ENCODE measurements at places on chromosomes 12 and 14.

- peak; percentile 21 for DNase-seq
These were observed 10.4 kb upstream of the DCD start for GRCh38 chr12:54658306-54659264.

- no peak for DNase-seq
These were observed 113.8 kb downstream of the PIK3C2G start for GRCh38 chr12:18375131-18375530.

DNA sequence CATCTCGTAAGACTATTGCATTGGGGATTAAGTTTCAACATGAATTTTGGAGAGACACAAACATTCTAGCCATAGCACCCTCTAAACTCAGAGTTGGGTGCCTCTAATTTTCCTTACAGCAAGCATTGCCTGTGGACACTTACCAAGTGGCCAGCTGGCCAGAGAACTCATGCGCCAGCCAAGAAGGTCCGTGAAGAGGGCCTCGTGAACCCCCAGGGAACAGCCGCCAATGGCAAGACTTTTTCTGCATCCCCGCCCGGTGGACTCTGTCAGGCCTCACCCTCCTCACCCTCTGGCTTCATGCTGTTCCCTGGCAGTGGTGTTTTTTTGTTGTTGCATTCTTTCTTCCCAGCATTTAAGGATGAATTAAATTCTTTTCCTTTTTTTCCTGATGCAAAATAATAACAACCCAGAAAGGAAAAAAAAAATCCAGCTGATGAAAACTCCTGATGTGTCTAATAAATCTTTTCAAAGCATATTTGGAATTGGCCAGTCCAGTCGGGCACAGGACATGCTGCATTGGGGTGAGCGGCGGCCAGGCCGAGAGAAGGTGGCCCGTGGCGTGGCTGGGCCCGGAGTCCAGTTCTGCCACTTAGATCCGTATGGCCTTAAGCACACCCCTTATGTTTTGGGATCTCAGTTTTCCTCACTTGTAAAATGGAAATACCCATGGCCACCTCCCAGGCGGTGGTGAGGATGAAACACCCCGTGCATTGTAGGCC, 191.9 kb upstream of the DIO3 start:
- DNase-seq, result no peak

GRCh38 chr14:101072945-101073597, 169.5 kb upstream of the RTL1 start:
- no peak for DNase-seq

- no peak for DNase-seq
These were observed 58.6 kb upstream of the PARP11 start for GRCh38 chr12:3931776-3932175.

GRCh38 chr12:105015543-105015942, 29.4 kb downstream of the NOPCHAP1 start:
- DNase-seq, result no peak

- no peak for DNase-seq
These were observed 106.1 kb downstream of the PAX9 start for GRCh38 chr14:36767603-36768281.

- DNase-seq, result no peak
These were observed 138.7 kb upstream of the MED13L start for GRCh38 chr12:116416166-116416565.

GRCh38 chr14:85501751-85502150, 28.2 kb upstream of the FLRT2 start:
- no peak for DNase-seq

DNA sequence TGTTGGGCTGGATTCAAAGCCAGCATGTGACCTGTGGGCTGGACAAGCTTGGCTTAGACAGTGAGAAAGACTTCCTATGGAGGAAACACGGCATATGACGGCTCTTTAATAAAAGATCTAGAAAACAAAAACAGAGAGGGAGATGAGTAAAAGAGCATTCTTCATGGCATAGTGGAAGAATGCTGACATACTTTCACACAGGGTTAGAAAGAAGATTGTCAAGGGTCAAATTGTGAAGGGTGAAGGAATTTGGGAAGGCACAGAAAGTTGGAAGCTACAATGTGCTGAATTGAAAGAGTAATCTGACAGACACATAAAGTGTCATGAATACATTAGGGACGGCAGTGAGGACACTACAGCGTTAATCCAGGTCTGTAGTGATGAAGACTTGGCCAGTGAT, 63.4 kb downstream of the GALNT4 start:
- DNase-seq, result no peak

GRCh38 chr12:15472036-15472435, 149.7 kb downstream of the PTPRO start:
- no peak for DNase-seq

GRCh38 chr14:74697011-74697410, 15.9 kb downstream of the AREL1 start:
- no peak for DNase-seq

DNA sequence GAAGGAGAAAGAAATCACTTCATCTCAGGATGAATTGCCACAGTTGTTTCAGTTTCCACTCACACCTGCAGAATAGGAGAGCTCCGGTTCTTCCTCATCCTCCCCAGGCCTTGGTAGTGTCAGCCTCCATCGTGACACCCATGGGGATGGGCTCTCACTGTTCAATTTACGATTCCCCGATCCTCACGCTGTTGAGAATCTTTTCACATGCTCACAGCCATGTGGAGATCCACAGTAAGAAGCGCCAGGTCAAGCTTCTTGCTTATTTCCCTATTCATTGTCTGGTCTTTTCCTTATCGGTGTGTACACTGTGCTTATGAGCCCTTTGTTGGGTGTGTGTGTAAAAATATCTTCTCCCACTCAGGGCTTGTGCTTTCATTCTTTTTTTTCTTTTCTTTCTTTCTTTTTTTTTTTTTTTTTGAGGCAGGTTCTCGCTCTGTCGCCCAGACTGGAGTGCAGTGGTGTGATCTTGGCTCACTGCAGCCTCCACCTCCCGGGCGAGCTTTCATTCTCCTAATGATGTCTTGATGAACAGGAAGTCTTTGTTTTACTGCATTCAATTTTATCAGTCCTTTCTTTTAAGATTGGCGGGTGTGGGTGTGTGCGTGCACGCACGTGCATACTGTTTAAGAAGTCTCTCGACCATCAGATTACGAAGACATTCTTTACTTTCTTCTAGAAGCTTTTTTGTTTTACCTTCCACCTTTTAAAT, 21.5 kb downstream of the RIN3 start:
- no peak for DNase-seq

- peak; percentile 16 for DNase-seq
These were observed 39.2 kb downstream of the NFKBIA start for GRCh38 chr14:35365130-35366055.

DNA sequence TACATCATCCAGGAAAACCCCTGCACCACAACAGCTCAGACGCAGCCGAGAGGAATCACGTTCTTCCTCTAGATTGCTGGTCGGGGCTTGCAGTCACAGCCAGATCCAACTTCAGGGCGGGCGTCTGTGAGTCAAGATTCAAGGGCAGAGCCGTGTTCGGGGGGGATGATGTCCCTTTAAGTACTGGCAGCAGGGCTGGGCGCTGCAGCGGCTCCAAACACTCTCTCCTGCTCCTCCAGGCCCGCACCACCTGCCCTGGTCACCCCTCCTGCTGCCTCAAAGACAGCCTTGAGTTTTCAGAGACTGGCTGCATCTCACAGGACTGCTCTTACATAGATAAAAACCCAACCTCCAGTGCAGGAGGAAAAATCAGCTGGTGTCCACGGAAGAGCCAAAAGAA, 68.3 kb downstream of the KDM2B start:
- no peak for DNase-seq

DNA sequence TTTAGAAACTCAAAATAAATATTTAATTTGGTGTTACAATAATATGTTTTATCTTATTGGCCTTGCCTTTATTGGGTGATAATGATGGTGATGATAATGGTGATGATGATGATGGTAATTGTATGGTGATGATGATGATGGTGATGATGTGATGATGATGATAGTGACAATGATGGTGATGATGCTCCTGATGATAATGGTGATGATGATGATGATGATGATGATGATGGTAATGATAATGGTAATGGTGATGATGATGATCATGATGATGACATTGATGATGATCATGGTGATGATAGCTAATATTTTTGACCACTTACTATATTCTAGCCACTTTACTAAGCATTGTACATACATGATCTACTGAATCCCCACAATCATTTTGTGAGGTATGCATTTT, 1548.6 kb upstream of the TMEM132C start:
- no peak for DNase-seq

- DNase-seq, result no peak
These were observed 53.1 kb downstream of the SIX6 start for GRCh38 chr14:60561845-60562746.

GRCh38 chr14:32602699-32603098, 273.6 kb downstream of the AKAP6 start:
- DNase-seq, result no peak

DNA sequence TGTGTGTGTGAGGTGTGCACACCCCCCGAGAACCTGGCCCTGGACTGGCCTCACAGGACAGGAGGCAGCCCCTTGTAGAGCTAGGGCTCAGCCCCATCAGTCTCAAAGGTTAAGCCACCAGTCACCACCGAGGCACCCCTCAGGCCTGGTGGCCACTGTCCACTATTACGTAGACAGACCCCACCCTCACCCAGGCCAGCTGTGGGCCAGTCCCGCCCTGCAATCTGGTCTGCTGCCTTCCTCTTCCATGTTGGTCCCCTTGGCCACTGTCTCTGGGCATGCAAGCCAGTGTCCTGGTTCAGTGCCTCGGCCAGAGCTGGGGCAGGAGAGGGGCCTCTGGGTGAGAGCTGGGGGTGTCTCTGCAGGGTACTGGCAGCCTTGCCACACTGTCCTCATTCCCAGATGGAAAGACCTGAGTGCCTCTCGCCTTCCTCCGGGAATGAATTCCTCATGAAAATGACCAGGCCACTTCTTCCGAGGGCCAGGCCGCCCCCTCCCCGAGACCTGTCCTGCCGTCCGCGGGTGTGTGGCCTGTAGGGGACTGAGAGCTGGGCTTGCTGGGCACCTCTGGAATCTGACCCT, 897 bp upstream of the TEX22 start:
- DNase-seq, result no peak

- DNase-seq, result no peak
These were observed 5.1 kb upstream of the USP30 start for GRCh38 chr12:109047081-109047805.

DNA sequence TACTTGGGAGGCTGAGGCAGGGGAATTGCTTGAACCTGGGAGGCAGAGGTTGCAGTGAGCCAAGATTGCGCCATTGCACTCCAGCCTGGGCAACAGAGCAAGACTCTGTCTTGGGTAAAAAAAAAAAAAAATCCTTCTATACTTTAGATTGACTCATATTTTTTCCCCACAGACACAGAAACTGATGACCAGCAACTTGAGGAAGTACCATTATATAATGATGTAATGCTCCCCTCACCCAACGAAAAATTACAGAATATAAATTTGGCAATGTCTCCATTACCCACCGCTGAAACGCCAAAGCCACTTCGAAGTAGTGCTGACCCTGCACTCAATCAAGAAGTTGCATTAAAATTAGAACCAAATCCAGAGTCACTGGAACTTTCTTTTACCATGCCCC, 24.3 kb upstream of the SNAPC1 start:
- no peak for DNase-seq

- no peak for DNase-seq
These were observed 249.8 kb downstream of the VRK1 start for GRCh38 chr14:97046967-97047366.

DNA sequence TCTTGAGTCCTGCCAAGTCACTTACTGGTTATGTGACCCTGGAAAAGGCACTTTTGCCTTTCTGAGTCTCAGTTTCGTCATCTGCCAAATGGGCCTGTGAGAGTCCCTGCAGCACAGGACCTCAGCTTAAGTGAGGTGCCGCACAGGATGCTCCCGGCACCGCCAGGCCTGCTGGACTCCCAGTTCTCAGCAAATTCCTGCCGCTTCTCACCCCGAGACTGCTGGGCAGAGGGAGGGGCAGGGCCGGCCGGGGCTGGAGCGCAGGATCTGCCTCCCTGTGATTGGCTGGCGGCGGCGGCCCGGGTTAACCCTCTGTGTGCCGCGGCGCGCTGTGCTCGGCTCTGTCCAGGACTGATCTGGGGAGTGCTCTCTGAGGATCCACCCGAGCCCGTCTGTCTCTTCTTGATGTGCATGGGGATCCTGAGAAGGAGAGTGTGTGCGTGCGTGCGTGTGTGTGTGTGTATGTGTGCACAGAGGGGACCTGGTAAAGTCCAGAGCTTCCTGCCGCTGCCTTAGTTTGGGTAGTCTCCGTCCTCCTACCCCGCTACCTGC, 8.6 kb downstream of the SETD1B start:
- no peak for DNase-seq

All from CD4-positive, alpha-beta T cell treated with Interleukin-1 beta for 1 hour (primary cell).